ENCODE measurements at places on chromosomes 1 and 21.

GRCh38 chr1:234701737-234702341, 91.9 kb upstream of the IRF2BP2 start:
- H3K4me1 ChIP-seq = peaks cover 27% of the 10 kb centered on the region
- H3K27me3 ChIP-seq = no peaks in the 10 kb centered on the region
- H3K36me3 ChIP-seq = no peaks in the 10 kb centered on the region
- ATAC-seq = no peak

GRCh38 chr1:5944154-5944842, 47.9 kb downstream of the NPHP4 start:
- H3K27ac ChIP-seq = no peak overlapping the region
- H3K4me3 ChIP-seq = no peak overlapping the region
- H3K27me3 ChIP-seq = no peaks in the 10 kb centered on the region

DNA sequence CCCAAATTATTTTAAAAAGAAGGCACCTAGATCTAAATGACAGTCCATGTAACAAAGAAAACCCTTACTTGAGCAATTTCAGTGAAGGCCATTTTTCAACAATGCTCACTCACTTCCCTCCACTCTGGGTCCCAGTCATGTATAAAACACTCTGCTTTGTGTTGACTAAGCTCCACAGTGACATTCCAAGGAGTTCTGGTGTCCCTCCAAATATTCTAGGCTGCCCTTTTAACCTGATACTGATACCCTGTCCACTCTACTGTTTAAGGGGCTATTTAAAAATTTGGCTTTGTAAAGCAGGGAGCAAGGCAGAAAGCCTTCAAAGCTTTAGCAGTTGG, 73.6 kb downstream of the GNG12 start:
- H3K36me3 ChIP-seq = no peaks in the 10 kb centered on the region
- ATAC-seq = no peak
- H3K27ac ChIP-seq = no peak overlapping the region

GRCh38 chr1:183687546-183688304, 34.6 kb upstream of the APOBEC4 start:
- H3K27ac ChIP-seq = peak overlapping the region; percentile 19
- H3K4me1 ChIP-seq = peaks cover 4% of the 10 kb centered on the region
- H3K27me3 ChIP-seq = peaks cover 8% of the 10 kb centered on the region
- no peak for ATAC-seq

- H3K36me3 ChIP-seq = no peaks in the 10 kb centered on the region
- no peak overlapping the region for H3K27ac ChIP-seq
- no peak for ATAC-seq
- no peak overlapping the region for H3K4me3 ChIP-seq
Measured at GRCh38 chr1:196970182-196970581, 7.2 kb upstream of the CFHR5 start.

DNA sequence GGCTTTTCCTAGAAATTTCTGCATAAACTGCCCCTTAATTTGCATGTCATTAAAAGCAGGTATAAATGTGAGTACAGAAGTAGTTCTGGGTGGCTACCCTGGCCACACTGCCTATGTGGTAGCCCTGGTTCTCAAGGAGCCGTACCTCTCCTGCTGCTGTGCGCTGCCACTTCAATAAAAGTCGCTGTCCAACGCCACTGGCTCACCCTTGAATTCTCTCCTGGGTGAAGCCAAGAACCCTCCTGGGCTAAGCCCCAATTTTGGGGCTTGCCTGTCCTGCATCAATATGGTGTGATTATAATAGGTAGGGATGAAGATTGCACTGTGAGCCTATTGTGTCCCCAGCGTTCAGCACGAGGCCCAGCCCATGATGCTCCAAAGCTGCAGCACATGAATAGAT, 65.6 kb upstream of the C1orf174 start:
- no peaks in the 10 kb centered on the region for H3K4me1 ChIP-seq
- H3K4me3 ChIP-seq = no peak overlapping the region
- H3K36me3 ChIP-seq = no peaks in the 10 kb centered on the region

- H3K27ac ChIP-seq = peak overlapping the region; percentile 23
- peaks cover 4% of the 10 kb centered on the region for H3K4me1 ChIP-seq
- no peaks in the 10 kb centered on the region for H3K36me3 ChIP-seq
- peak overlapping the region; percentile 25 for H3K4me3 ChIP-seq
Measured at GRCh38 chr1:46065405-46065804, 67.0 kb downstream of the PIK3R3 start.

GRCh38 chr1:54904476-54905048, 17.6 kb upstream of the DHCR24 start:
- no peaks in the 10 kb centered on the region for H3K4me1 ChIP-seq
- no peak overlapping the region for H3K4me3 ChIP-seq
- H3K36me3 ChIP-seq = no peaks in the 10 kb centered on the region
- ATAC-seq = no peak
- no peak overlapping the region for H3K27ac ChIP-seq

DNA sequence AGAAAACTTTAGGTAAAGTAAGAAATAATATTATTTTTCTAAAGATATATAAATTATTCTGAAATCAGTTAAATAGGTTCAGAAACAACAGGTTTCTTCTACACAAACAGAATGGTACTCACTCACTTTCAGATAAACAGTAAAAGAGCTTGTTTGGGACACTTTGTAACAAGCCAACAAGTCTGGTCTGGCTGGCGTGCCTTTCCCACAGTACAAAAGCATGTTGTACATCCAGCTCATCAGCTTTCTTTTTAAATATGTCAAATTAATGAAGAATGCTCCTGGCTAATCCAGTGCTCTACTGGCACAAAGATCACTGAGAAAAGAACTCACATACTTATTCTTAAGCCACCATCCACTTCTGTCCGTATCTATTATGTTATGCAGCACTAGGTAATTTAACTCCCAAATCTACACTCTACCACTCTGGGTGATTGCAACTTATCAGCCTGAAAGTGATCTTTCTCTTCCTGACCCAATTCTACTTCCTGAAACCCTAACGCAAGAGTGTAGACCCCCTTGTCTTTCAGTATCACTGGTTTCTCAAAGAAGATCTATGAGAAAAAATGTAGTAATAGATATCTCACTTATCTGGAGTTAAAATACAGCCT, 32.6 kb downstream of the TRIT1 start:
- H3K27me3 ChIP-seq = no peaks in the 10 kb centered on the region
- peaks cover 11% of the 10 kb centered on the region for H3K4me1 ChIP-seq
- ATAC-seq = no peak
- no peak overlapping the region for H3K27ac ChIP-seq

GRCh38 chr21:31837618-31838390, 35.0 kb upstream of the HUNK start:
- no peak for ATAC-seq
- H3K4me3 ChIP-seq = no peak overlapping the region
- H3K36me3 ChIP-seq = no peaks in the 10 kb centered on the region
- no peaks in the 10 kb centered on the region for H3K4me1 ChIP-seq

DNA sequence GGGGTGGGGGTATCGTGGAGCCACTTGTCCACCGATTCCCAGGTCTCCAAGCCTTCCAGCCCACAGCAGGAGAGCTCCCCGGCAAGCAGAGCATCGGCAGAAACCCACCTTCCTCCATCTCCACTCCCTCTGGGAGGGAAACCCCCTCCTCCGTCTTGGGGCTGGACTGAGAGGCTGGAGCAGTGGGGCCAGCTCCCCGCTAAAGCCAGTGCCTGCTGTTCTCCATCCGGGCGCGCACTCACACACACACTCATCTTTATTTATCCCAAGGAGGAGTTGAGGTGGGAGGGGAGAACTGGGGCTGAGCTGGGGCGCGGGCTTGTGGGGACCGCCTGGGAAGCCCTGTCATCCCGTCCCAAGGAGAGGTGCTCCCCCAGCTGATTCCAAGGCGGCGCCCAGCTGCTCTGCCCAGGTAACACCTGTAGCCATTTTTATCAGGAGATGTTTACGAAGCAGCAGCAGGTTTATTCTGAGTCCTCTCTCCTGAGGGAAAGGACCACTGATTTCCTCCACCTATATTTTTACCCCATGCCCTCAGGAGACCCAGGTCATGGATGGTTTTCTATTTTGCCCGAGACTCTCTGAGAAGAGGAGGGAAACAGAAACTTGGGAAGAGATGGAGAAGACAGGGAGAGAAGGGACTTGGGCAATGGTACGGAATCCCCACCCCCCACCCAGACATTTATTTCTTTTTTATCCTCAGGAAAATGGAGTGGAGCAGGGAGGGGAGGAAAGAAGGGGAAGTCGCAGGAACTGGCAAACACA, 2.1 kb downstream of the KCNN3 start:
- no peak overlapping the region for H3K4me3 ChIP-seq
- no peak overlapping the region for H3K27ac ChIP-seq
- H3K27me3 ChIP-seq = peaks cover 55% of the 10 kb centered on the region
- peaks cover 30% of the 10 kb centered on the region for H3K4me1 ChIP-seq
- no peak for ATAC-seq

GRCh38 chr1:160204526-160205241, 500 bp upstream of the PEA15 start:
- peak overlapping the region; percentile 85 for H3K27ac ChIP-seq
- peak; percentile 18 for ATAC-seq
- no peaks in the 10 kb centered on the region for H3K27me3 ChIP-seq
- peaks cover 38% of the 10 kb centered on the region for H3K36me3 ChIP-seq

GRCh38 chr1:234776876-234777855, 167.2 kb upstream of the IRF2BP2 start:
- ATAC-seq = no peak
- no peak overlapping the region for H3K4me3 ChIP-seq
- H3K27me3 ChIP-seq = no peaks in the 10 kb centered on the region
- H3K4me1 ChIP-seq = peaks cover 16% of the 10 kb centered on the region

DNA sequence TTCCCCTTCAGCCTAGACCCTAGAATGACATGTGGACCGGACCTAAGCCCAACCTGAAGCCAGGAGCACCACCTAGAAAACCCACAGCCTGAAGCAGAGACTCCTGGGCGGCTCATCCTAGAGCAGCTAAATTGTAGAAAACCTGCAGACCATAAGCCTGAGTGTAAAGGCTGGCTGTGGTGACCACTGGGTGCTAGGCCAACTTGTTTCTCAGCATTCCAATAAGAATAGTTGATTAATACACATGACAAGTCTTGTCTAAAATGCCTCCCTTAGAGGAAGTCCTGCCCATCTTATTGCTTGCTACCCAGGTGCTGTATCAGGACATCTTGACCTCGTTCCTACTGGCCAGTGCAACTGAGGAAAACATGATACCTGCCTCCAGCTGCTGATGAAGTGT, 23.3 kb upstream of the CASQ2 start:
- H3K27me3 ChIP-seq = peaks cover 39% of the 10 kb centered on the region
- no peak for ATAC-seq
- no peaks in the 10 kb centered on the region for H3K36me3 ChIP-seq
- H3K4me1 ChIP-seq = no peaks in the 10 kb centered on the region

- peaks cover 20% of the 10 kb centered on the region for H3K36me3 ChIP-seq
- H3K27ac ChIP-seq = peak overlapping the region; percentile 69
- H3K4me1 ChIP-seq = peaks cover 17% of the 10 kb centered on the region
- H3K27me3 ChIP-seq = no peaks in the 10 kb centered on the region
Measured at GRCh38 chr1:13699510-13699909, 478 bp upstream of the PRDM2 start.

GRCh38 chr1:33686551-33686950, 177.3 kb upstream of the HMGB4 start:
- no peaks in the 10 kb centered on the region for H3K36me3 ChIP-seq
- peaks cover 57% of the 10 kb centered on the region for H3K27me3 ChIP-seq
- no peak for ATAC-seq
- no peaks in the 10 kb centered on the region for H3K4me1 ChIP-seq
- H3K4me3 ChIP-seq = no peak overlapping the region

- H3K27me3 ChIP-seq = no peaks in the 10 kb centered on the region
- ATAC-seq = no peak
- no peaks in the 10 kb centered on the region for H3K4me1 ChIP-seq
- peaks cover 56% of the 10 kb centered on the region for H3K36me3 ChIP-seq
- no peak overlapping the region for H3K4me3 ChIP-seq
- H3K27ac ChIP-seq = no peak overlapping the region
Measured at GRCh38 chr1:70146488-70146887, 58.9 kb downstream of the LRRC40 start.

DNA sequence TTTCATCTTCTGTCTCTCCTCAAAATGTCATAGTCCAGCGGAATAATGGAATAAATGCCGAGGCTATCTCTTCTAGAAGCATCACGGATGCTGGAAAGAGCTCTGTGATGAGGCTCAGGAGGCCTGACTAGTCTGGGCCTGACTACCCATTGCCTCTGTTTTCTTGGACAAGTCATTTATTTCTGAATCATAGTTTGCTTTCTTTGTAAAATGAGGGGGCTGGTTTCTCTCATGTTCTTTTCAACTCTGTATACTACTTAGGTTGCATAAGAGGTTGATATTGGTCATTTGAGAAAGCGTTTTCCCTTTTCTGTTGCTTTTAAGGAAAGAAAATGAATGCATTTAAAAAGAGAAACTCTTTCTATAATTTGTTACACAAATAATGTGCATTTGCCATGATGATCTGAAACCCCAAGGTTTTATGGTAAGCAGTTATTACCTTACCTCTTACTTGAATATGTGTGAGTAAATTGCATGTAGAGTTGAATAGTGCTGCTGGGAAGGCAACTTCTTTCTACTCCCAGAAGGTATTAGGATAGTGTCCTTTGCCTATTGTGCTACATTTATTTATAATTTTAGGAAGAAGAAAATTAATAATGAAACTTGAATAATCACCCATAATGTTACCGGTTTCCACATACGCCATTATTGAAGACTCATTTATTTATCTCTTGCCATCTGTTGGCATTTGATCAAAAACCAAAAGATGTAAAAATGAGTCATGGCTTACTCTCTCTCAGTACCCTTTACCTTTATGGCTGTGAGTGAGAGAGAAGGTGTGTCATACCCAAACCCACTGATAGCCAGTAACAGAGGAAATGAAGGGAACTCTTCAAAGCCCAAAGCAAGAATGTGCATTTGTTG, 179.1 kb downstream of the FASLG start:
- peak overlapping the region; percentile 41 for H3K4me3 ChIP-seq
- H3K27ac ChIP-seq = peak overlapping the region; percentile 18

DNA sequence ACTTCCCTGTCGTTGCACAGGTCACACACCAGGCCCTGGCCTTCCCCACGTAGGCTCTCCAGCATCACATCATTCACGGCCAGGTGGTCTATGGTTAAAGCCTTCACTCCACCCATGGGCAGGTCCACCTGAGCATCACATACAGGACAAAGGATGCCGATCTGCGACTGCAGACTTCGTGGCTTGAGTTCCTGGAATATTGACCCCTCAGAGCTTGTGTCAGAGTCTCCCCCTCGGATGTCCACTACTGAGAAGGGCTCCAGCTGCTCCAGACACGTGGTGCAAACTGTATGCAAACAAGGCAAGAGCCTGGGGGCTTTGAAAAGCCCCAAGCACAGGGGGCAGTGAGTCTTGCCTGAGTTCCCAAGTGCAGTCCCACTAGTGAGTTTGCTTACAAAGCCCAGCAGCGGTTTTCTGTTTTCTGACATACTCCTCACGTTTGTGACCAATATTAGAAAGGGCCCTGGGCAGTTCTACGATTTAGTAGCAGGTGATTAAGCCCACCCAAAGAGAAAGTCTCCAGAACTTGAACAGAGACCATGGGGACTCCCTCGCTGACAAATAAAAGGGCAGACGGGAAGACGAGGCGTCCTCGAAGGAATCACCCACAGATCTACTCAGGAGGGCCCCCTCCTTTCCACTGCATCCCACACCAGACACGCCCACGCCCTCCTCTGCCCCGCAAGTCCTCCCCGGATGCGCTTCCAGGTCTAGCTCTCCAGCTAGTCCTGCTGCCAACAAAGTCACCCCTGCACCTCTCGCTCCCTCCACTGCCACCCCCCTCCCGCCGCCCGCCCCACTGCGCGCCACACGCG, 568 bp downstream of the TRIM45 start:
- peak overlapping the region; percentile 15 for H3K27ac ChIP-seq
- peak overlapping the region; percentile 76 for H3K4me3 ChIP-seq
- H3K4me1 ChIP-seq = no peaks in the 10 kb centered on the region
- no peaks in the 10 kb centered on the region for H3K36me3 ChIP-seq
- H3K27me3 ChIP-seq = no peaks in the 10 kb centered on the region

Data from activated T-helper 17 cell treated with anti-CD3 and anti-CD28 coated beads, Interleukin-2, amount 50 U/mL, for 72 hours (primary cell).